ENCODE measurements at places on chromosomes 7 and 10.

DNA sequence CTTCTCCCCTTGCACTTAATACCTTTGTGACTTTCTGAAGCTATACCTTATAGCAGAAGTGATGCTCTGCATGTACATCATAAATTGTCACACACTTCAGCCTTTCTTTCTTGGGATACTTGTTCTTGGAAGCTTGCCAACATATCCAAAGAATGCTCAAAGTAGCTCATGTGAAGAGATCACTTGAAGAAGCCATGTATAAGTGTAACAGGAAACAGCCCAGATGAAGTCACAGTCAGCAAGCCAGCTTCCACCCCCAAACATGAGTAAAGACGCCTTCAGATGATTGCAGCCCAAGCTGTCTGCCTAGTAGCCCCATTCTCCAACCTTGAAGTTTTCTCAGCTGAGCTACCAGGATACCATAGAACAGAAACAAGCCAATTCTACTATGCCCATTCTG is 50.9 kb downstream of the DGKB start:
- no peak for DNase-seq

- DNase-seq = peak; percentile 13
Measured at GRCh38 chr7:133602291-133602690, 349.4 kb downstream of the EXOC4 start.

DNA sequence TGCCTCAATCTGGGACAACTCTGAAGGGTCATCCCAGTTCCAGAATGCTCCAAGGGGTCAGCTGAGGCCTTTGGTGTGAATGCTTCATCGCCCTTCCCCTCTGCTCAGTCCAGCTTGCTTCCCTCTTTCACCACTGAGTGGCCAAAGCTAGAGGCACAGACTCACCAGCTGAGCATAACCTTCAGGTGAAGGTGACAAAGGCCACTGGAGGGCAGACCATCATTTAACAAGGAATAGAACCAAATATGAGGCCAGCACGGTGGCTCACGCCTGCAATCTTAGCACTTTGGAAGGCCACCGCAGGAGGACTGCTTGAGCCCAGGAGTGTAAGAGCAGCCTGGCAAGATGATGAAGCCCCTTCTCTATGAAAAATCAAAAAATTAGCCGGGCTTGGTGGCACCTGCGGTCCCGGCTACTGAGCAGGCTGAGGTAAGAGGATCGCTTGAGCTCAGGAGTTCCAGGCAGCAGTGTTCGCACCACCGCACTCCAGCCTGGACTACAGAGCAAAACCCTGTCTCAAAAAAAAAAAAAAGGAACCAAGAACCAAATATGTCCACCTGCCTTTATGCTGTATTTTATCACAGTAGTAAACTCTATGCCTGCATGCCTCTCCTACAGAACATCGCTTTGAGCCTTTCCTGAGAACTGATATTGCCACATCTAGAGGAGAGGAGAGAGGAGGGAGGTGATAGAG is 13.4 kb downstream of the PRKAG2 start:
- no peak for DNase-seq

DNA sequence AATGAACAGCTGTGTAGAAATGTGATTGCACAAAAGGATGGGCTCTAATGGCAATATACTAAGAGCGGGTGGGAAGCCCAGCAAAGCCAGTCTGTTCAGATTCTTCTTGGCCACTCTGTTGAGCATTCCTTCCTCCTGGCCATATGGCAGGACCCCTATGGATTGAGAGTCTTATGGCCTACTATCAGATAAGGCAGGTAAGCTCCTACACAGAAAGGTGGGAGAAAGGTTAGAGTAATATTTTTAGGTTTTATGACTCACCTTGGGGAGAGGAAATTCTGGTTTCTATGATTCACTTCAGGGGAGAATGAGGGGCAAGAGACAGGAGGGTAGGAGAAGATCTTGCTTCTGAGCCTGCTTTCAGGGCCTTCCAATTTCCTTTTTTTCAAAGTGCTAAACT is 15.1 kb upstream of the AKR1B10 start:
- DNase-seq = no peak

- no peak for DNase-seq
Measured at GRCh38 chr7:30472784-30473775, 5.5 kb downstream of the NOD1 start.

GRCh38 chr10:76139431-76139830 is 708.0 kb downstream of the LRMDA start:
- no peak for DNase-seq

- no peak for DNase-seq
Measured at GRCh38 chr10:3972460-3973301, 187.7 kb upstream of the KLF6 start.

DNA sequence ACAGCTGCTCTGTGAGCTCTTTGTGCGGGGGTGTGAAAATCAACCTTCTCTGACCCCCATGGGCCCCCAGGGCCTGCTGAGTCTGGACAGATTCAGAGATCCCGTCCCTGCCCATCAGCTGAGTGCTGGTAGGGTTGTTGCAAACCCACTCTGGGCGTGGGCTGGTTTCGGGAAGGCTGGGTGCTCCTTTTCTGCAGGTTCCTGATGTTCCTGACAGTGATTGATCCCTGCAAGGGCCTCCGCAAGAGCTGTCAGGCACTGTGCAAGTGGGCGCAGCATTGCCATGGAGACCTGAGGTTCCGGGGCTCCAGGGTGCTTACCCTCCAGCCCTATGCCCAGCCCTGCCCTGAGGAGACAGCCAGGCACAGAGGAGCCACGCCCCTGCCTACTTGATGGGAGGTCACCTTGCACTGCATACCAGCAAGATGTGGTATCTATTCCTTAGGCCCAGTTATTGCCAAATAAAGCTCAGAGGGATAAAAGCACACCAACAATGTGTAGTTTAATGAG is 44.3 kb upstream of the INPP5A start:
- DNase-seq = no peak

- peak; percentile 42 for DNase-seq
Measured at GRCh38 chr7:135390829-135391228, 119.1 kb downstream of the CNOT4 start.

DNA sequence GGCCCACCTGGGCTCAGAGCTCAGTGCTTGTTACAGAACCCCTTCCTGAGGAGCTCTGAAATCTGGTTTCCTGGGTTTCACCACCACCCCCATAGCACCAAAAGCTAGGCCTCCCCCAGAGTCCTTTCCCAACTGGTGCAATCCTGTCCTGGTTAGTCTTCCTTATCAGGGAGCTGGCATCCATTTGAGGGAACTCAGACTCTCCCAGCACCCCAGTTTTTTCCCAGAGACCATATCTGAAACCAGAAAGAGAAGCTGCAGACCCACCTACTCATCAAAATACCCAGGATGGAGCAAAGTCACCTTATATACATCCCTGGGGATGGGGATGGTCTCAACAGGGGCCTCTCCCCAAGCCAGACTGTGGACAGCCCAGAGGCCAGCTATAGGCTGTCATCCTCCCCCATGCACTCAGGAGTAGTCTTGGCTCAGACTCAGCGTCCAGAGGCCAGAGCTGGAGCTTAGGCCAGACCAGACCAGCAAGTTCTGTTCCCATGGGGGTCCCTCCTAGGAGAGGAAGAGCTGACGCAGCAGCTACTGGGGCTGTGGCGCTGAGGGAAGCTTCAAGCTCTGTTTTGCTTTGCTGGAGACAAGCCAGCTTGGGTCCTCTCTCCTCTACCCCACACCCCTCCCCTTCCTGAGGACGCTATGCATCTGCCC is 3.0 kb downstream of the TBATA start:
- no peak for DNase-seq

DNA sequence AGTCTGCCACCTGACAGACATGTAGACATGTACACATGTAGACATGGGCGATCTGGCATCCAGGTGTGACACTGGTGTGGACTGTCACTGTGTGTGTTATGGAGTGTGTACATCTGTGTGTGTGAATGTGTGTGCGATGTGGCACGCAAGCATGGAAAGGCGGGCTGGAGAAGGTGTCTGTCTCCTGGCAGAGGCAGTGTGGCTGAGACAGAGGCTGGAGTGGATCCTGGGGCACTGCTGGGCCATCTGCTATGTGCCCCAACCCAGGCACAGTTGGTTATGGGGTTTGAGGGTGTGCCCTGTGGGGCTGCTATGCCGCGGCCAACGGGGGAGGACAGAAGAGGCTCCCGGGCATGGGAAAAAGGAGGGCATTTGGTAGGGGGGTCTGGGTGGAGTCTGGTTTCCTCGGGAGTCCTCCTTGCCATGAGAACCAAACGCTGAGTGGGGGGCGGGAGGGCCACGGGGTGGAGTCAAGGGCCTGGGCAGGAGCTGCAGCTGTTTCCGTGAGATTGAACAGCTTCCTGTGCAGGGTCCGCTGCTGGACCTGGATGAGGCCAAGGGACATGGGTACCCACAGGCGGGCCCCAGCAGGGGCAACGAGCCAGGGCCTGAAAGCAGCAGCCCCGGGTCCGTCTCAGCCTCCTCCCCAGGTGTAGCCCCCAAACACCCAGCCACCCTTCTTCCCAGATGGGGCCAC is 1.3 kb downstream of the ELN start:
- DNase-seq = no peak

DNA sequence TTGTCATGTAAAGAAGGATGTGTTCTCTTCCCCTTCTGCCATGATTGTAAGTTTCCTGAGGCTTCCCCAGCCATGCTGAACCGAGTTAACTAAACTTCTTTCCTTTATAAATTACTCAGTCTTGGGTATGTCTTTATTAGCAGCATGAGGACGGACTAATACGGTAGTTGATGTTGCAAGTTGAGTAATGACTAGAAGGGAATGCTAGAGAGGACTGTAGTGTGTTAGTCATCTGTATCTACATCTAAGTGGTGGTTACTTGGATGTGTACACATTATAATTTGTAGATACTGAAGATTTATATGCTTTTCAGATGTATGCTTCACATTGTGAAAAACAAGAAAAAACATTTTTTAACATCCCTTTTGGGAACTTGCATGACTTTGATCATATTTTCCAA is 244.6 kb downstream of the POLR1F start:
- no peak for DNase-seq

DNA sequence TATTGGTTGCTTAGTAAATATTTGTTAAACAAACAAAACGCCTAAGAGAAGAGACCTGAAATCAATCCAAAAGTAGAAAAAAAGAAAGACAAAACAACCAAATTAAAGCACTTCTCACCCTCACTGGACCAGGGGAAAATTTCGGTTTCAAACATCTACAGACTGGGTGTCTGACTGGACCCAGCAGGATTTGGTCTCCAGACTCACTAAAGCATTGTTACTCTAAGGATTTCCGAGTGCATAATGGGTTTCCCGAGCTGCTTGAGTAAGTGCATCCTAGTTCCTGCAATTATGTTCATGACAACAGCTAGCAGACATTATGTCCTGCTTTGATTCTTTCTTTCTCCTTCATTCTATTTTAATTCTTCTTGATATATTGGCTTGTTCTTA is 51.8 kb upstream of the FAM3C start:
- no peak for DNase-seq

DNA sequence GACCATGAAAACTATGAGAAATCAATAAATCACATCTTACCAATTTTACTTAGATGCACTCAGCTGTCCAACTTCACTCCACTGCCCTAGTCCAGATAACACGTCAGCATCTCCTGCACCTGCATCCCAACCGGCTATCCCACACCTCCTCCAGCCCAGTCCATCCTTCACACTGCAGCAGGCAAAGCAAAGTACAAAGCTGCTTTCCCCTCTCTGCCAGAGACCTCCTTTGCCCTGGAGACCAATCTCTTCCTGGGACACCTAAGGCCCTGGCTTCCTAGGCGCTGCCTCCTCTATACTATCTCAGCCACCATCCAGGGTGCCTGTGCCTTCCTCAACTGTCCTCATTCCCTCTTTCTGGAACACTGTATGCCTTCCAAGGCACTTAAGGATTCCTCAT is 90.3 kb upstream of the DDC start:
- no peak for DNase-seq
